ENCODE measurements at places on chromosomes 6 and 20.

- DNase-seq, result no peak
Observed at GRCh38 chr6:33822575-33823395, 19.0 kb upstream of the MLN start.

- no peak for DNase-seq
Observed at GRCh38 chr20:22984008-22984407, 51.1 kb upstream of the SSTR4 start.

DNA sequence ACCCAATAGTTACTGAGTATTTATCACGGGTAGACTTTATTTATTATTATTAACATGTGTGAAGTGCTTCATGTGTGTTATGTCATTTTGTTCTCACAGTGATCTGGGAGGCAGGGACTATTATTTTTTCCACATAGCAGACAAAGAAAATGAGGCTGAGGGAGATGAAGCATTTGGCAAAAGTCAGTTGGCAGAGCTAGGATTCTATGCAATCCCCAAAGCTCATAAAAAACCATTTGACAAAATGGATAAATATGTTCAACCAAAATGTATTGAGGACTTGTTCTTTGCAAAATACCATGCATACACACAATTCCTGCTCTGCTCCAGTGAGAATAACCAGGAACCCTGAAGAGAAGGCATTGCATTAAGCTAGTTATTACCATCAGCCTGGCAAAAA lies 184.4 kb downstream of the HS3ST5 start:
- no peak for DNase-seq

GRCh38 chr20:7742479-7742878 lies 197.8 kb downstream of the HAO1 start:
- DNase-seq, result no peak

DNA sequence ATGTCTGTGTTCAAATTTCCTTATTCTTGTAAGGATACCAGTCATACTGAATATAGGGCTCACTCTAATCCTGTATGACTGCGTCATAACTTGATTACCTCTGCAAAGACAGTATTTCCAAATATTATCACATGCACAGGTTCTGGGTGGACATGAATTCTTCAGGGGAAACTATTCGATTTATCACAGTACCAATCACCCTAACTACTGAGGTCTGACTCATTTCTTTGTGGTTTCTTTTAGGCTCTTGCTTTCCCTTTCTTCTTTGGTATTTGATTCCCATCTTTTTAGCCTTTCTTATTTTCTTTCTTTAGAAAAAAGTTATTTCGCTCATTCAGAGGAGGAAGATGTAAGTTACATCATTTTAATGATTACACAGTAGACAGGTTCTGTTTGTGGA lies 40.3 kb upstream of the TBX18 start:
- DNase-seq, result no peak

DNA sequence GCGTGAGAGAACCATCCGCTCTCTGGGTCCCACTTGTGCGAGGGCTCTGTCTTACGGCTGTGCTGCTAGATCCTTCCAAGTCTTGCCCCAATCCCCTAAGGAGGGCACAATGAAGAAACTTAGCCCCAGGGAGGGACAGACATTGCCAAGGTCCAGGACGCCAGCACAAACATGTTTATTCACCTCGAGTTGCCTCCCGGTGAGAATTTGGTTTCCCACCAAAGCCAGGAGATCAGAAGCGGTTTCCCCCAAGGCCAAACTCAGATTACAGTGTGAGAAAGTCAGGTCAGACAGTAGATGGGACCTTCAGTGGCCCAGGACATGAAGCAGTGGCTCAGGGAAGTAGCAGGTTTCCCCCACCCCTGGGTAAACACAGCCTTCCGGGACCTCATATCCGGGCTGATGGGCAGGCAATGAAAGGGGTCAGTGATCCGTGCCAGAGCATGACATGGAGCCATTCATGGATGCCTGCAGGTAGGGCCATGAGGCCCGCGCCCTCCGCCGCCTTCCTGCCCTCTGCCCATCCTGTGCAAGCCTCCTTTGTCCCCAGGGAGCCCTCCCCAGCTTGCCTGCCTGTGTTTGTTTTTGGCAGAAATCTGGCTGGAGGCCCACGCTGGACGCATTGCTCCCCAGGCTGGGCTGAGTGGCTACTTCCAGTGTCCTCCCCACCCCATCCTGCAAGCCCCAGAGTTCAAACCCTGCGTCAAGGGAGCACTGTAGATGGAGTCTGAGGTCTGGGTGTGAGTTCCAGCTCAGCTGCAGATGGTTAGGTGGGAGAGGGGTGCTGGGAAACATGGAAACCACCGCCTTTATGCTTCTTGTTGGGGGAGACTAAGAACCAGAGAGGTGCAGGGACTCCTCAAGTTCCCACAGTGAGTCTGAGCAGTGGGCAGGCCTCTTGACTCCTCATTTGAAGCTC lies 2.0 kb downstream of the BPIFB2 start:
- DNase-seq, result no peak

- DNase-seq, result no peak
Observed at GRCh38 chr6:83055366-83055964, 10.2 kb downstream of the UBE3D start.

DNA sequence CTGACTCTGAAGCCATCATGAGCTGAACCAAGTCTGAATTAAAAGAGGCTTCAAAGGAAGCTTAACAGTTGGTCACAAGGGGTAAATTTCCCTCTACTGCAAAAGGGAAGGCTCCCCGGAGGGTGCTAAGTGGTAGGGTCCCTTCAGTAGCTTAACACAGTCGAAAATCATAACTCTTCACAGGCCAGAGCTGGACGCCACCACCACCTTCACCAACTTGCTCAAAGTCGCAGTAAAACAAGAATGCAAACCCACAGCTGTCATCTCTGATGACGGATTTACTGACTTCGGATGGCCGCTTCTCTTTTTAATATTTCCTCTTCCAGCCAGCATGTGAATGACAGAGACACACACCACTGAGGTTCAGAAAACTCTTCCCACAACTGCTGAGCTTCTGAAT lies 144.7 kb upstream of the FBXL4 start:
- no peak for DNase-seq

DNA sequence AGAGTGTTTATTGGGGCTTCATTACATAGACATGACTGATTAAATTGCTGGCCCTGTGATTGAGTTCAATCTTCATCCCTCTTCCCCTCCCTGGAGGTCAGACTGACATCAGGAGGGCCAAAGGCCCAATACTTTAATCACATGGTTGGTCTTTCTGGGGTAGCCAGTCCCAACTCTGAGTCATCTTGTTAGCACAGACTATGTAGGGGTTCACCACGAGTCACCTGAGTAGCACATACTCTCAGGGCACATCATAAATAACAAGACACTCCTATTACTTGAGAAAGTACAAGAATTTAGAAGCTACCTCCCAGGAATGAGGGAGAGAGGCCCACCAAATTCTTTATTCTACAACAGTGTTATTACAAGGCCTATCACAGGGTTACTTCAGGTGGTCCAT lies 11.3 kb downstream of the GINS1 start:
- DNase-seq, result no peak

DNA sequence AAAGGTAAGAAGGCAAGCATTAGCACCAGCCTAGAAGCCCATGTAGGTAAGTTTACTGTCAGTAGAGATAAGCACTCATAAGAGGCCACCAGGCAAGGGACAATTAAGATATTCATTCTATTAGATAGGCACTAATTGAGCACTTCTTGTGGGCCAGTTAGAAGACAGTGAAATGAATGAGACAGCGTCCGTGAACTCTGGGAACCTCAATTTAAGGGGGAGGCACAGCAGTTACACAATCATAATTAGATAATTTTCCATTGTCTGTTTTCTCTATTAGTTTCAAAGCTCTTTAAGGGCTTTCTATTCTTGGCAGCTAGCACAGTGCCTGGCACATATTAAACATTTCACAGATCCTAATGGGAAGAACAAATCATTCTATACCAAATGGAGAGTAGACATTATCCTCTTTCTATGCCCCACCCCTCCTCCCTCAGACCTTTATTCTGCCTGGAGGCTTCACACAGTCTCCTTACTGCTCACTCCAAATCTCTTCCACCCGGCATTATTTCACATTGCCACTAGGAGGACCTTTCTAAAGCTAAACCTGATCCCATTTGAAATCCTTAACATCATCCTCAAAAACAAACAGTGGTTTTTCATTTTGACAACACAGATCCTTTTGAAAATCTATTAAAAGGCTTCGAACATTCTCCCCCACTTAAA lies 529.6 kb downstream of the ADGRB3 start:
- DNase-seq, result no peak

DNA sequence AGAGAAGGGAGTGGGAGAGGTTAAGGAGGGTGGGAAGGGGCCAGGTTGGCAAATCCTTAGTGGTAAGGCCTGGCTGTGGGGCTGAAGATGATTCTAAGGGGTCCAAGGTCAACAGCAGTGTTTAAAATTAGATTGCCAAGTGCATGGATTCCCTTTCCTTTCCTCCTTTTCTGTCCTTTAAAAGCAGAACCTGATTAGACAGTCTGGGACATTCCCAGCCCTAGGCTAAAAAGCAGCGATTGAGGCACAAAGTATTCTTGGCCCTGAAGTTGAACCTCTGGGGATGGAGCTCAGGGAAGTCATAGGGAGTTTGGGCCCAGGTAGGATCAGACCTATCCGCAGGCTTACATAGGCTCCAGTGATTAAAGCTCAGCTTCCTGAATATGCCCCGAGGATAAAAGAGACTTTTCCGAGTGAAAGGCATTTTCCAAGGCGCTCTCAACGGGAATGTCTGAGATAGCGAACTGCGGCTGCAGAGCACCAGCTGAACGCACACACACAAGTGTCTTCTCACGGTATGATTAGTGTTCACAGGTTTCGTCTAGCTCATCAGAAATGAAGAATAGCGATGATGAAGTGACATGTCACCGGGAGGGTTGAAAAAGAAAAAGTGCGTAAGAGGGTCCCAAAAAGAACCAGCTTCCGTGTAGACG lies 787 bp upstream of the CARMIL1 start:
- no peak for DNase-seq

GRCh38 chr6:125474061-125474460 lies 172.3 kb upstream of the HDDC2 start:
- no peak for DNase-seq
